ENCODE measurements at places on chromosomes 4 and X.

DNA sequence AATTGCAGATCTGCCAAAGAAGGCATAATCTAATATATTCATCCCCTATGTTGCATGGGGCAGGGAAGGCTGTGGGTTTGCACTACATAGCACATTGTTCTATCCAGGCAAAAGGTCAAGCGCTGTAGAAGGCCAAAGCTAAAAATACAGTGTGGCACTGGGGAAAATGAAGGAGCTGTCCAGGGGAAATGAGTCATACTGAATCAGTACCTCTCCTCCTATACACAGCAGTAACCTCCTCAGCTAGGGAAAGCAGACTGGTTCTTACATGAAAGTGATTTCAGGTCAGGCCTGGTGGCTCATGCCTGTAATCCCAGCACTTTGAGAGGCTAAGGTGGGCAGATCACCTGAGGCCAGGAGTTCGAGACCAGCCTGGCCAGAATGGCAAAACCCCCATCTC, 31.0 kb upstream of the SLC25A4 start:
- DNase-seq: no peak

DNA sequence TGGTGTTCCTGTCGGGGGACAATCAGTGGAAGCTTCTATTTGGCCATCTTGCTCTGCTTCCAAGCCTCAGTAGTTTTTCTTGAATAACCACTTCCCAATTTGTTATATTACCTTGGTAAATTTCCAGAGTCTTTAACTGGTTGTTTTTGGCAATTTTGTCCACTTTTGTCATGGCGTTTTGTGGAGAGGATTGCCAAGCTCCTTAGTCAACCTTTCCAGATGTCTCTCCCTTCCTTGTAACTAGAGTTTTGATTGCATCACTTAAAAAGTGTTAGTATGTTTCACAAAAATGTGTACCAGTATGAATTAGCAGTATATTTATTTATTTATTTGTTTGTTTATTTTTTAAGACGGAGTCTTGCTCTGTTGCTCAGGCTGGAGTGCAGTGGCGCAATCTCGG, 15.8 kb upstream of the UXT start:
- no peak for DNase-seq

GRCh38 chr4:182354867-182355266, 111.7 kb downstream of the TENM3 start:
- no peak for DNase-seq

GRCh38 chr4:140703463-140703862, 52.7 kb downstream of the TBC1D9 start:
- DNase-seq: no peak

- DNase-seq: no peak
Measured at GRCh38 chrX:122363112-122363795, 820.8 kb upstream of the GRIA3 start.

DNA sequence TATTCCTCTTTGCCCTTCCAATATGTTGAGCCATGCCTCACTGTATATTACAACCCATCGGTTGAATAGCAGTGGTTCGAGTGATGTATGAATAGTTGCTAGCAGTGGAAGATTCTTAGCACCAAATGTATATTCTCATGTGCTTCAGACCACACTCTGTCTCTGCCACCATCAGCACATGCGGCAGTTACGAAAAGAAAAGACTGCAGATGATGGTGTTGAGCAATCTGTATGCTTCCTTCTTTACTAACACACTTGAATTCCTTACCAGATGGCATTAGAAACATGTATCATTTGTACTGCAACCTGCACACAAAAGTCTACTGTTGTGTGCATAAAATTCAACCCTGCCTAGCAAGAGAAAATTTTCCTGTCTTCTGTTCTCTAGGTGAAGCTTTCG, 214.6 kb downstream of the ENOX2 start:
- no peak for DNase-seq

DNA sequence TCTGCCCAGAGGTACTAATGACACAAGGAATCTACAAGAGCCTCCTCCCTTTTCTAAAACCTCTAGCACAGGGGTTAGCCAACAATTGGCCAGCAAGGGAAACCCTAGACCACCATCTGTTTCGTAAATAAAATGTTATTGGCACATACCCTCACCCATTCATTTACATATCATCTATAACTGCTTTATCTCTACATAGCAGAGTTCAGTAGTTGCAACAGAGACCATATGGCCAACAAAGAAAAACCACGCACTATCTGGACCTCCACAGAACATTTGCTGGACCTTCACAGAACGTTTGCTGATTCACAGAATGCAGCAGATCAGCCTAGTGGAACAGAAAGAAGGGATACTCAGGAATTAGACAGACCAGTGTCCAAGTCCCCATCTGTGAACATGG, 9.4 kb downstream of the SLC2A9 start:
- DNase-seq: no peak

- no peak for DNase-seq
Measured at GRCh38 chr4:32290102-32290501, 1569.9 kb downstream of the PCDH7 start.

DNA sequence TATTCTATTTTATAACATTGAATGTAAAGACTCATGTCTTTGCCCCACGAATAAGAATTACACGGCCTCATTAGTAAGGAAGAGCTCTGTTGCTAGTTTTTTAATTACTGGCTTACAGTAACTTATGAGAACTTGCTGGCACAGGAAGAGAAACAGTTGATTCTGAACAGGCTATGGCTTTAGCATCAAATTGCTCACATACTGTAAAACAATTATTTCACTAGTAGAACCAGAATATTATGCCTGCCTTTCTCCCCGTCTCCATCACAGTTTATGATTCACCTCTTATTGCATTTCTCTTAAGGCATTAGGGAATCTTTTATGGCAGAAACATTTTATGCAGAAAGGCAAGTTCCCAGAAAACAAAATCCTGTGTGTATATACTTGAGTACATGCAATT, 126.1 kb downstream of the SPRY1 start:
- DNase-seq: no peak

DNA sequence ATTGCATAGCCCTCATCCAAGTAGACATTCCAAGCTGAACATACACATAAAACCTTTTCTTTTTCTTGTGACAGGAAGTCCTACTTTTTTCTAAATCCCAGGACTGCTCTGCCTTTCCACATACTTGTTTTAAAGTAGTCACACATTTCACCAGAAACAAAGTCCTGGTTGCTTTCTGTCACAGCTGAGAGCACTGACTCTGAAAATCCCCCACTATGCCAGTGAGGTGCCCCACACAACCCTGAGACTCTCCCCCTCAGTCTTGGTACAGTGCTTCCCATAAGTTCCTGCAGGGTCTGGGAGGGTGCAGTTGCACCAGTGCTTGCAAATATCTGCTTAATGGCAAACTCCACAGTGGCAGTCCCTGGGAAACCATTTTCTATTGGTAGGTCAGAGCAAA, 84.2 kb downstream of the DCHS2 start:
- DNase-seq: no peak

- no peak for DNase-seq
Measured at GRCh38 chr4:48432017-48432416, 51.1 kb upstream of the SLC10A4 start.

GRCh38 chr4:176608346-176608745, 184.4 kb downstream of the VEGFC start:
- no peak for DNase-seq

GRCh38 chr4:171281359-171281758, 531.8 kb upstream of the GALNTL6 start:
- no peak for DNase-seq

- DNase-seq: no peak
Measured at GRCh38 chr4:140091305-140091704, 62.7 kb downstream of the MAML3 start.

- no peak for DNase-seq
Measured at GRCh38 chrX:86421771-86422170, 273.5 kb downstream of the DACH2 start.

- no peak for DNase-seq
Measured at GRCh38 chr4:145487631-145488030, 6.0 kb downstream of the SMAD1 start.

DNA sequence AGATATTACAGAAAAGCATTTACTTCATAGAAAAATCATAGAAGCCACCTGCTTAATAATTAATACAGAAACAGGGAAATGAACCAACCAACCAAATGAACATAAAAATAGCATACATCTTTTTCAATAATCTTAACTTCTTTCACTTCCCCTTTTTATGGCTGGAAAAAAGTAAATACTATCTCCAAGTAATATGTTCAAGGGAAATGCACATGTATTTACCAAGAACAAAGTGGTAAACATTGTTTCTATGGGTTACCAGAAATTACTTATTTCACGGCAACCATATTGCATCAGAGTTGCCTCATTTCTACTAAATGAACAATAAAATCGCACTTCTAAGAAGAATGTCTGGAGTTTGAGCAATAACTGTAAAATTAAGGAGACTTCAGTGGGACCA, 321.3 kb downstream of the TMA16 start:
- no peak for DNase-seq

- no peak for DNase-seq
Measured at GRCh38 chr4:124953486-124953885, 241.0 kb upstream of the ANKRD50 start.

GRCh38 chr4:171846232-171846631, 33.0 kb downstream of the GALNTL6 start:
- no peak for DNase-seq

- no peak for DNase-seq
Measured at GRCh38 chrX:10387011-10387410, 230.2 kb downstream of the CLCN4 start.

DNA sequence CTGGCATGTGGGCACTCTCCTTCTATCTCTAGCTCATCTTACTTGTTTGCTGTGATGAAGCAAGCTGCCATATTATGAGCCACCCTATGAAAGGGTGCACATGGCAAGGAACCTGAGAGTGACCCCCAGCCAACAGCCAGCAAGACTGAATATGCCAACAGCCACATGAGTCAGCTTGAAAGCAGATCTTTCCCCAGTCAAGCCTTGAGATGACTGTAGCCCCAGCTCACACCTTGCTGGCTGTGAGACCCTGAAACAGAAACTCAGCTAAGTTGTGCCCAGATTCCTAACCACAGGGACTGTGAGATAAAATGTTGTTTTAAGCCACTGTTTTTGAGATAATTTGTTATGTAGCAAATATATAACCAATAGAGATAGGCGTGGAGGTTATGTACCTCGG, 36.2 kb downstream of the KDM5C start:
- no peak for DNase-seq

GRCh38 chr4:108635070-108635655, 14.8 kb downstream of the RPL34 start:
- DNase-seq: no peak

- DNase-seq: no peak
Measured at GRCh38 chrX:109856974-109857373, 123.9 kb upstream of the ACSL4 start.

DNA sequence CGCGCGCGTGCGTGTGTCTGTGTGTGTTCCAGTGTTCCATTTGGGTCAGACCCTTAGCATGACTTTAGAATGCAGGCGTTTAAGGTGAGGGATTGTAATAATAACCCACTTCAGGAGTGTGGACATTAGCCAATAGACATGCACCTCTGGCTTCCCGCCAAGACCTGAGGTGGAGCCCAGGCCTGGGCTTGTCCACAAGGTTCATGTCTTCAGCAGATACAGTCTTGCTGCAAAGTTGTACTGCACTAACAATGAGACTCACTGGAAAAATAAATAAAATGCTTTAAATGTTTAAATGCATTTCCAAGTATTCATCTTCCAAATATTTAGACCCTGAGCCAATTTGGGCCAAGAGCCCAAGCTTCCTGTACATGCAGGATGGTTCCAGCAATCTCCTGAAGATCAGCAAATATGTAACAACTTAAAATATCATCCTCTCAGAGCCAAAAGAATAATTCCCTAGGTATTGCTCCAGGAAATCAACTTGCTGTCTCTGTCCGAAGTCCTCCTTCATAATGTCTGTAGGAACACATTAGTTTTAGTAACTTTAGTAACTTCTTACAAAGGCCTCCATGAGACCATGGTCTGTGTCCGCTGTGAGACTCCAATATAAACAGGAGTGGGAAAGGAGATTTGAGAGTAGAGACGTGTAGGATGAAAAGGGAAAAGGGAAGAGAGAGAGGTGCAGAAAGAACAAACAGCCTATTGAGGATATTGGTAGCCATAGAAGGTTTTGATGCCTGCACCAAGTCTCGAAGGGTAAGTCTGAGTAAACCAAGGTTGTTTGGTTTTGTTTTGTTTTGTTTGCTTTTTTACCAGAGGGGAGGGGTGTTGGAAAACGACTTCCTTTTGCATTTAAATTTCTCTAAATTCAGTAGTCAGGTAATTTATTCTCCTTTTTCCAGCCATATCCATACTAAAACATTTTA, 98.5 kb upstream of the KLF3 start:
- DNase-seq: no peak

- DNase-seq: no peak
Measured at GRCh38 chr4:73499996-73500765, 18.6 kb downstream of the AFM start.

DNA sequence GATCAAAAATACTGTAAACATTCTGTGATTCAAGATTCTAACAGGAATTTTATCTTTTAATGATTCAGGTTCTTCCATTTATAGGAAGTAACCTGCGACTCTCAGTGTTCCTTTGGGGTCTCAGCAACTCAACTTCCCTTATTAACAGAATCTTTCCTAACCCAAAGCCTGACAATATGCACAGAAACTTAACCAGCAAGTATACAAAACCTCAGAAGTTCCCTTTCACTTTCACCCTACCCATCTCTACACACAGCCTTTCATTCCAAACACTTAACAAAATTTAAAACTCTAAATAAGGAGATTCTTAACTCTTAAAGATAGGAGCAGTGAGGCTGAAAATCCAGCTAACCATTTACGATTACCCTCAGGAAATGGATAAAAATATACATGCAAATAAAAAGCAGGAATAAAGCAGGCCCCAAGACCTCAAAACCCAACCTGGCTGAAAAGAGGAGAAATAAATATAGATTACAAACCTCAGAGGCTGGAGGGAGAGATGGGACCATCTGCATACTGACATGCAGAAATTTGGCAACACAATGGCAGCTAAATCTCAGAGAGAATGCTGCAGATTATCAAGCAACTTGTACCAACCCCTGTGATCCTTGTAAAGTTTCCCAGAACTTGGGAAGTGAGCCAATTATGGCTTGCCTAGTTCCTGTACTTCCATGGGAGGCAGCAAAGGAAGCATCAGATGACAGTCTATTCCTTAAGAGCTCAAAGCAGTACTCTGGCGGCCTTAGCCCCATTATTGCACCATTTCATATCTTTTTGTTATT, 101.0 kb downstream of the ATP11C start:
- DNase-seq: no peak

GRCh38 chr4:162201673-162202072, 37.9 kb upstream of the FSTL5 start:
- no peak for DNase-seq

DNA sequence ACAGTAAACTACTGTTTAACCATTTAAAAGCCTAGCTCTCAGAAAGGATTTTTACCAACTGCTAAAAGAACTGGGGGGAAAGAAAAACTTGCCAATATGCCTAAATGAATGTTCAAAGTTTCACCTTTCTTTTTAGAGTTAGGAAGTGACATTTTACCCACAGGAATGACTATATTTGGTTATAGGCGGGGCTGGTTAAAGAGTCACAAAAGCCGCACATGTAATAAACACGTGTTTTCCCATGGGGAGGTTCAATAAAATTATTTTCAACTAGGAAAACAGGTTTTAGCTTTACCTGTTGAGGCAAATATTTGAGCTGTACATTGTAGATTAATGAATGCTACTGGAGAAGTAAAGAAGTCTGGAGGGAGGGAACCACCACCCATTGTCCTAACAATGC, 41.6 kb upstream of the UGDH start:
- DNase-seq: no peak

GRCh38 chr4:56086073-56086541, 137.4 kb downstream of the CEP135 start:
- no peak for DNase-seq

GRCh38 chr4:145177511-145177905, 2.9 kb downstream of the OTUD4 start:
- no peak for DNase-seq

- DNase-seq: no peak
Measured at GRCh38 chrX:116267511-116268040, 97.0 kb downstream of the AGTR2 start.
